Bronchial epithelial cell (primary cell): ENCODE measurements at places on chromosomes 13 and 19.
A peak's percentile ranks its signal among the peaks of the same experiment; 100 is the strongest.

- no peak for DNase-seq
Observed at GRCh38 chr19:30267332-30267731, 104.9 kb upstream of the ZNF536 start.

- peak; percentile 44 for DNase-seq
Observed at GRCh38 chr13:95536632-95537241, 15.8 kb upstream of the CLDN10 start.

GRCh38 chr19:36685835-36686234, 1.6 kb upstream of the ZNF567 start:
- DNase-seq = no peak

GRCh38 chr13:29369060-29369743, 226.3 kb downstream of the SLC7A1 start:
- DNase-seq = peak; percentile 36

- no peak for DNase-seq
Observed at GRCh38 chr13:110637747-110638146, 22.4 kb downstream of the NAXD start.

- DNase-seq = no peak
Observed at GRCh38 chr19:6063576-6064335, 46.5 kb downstream of the RFX2 start.
